Cardiac septum (tissue), 1 donor: ENCODE measurements at places on chromosomes 2 and 18.

DNA sequence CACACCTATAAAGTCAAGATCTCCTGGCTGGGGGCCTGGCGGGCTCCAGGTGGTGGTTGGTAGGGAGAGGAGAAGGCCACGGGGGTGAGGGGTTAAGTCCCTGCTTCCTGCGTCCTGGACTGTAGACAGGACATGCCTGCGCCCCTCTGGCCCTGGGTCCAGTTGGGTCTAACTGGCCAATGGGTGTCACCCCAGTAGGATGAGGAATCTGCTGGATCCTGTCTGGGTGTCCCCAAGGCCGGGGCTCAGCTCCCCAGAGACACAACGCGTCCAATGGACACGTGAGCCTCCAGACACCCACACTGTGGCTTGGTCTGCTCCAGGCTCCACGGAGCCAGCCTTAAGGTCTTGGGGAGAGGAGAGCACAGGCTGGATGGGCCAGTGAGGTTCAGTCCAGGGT is 19.6 kb downstream of the AQP12A start:
- no peak for DNase-seq

DNA sequence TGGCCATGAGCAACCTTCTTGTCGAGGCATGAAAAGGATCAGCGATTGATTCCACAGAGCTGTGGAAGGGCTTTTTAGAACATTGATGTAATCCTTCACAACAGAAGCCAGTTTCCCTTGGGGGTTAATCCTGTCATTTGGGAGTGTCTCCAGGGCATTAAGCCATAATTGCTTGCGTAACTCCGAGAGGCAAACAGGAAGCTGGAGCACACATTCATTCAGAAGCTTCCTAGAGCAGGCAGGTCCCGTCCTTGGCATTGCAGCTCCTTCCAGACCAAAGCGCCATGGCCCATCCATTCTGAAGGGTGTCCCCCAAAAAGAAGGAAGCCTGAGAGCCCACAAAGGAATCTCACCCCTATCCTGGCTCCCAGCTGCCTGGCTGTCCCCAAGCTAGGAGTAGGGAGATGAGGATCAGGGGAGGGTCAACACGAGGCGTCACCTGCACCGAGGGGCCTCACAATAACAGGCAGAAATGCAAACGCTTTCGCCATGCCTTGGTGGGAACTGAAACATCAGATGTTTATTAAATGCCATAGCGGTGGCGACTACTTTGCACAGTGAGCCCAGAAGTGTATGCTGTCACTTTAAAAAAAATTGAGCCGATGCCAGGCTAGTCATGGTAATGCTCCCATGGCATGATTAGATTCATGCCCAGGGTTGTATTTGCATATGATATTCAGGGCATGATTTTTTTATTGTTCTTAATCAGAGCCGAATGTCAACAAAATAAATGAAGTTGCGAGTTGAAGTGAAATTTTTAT is 339.4 kb downstream of the BCL11A start:
- DNase-seq: no peak

DNA sequence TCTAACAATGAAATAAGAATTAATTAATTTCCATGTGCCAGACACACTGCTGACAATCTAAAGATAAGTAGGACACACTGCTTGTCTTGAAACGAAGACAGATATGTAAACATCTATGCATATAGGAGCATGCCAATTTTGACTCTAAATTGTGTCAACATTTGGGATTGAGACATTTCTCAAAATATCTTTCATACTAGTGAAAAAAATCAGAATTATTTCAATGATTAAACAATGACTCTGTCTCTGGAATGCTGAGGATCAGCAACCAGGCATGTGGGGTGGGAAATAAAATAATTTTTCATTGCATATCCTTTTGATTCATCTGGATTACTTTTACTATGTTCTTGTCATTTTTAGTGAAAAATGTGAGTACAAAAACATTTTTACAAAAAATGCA is 262.6 kb upstream of the SYT4 start:
- no peak for DNase-seq

GRCh38 chr2:130376433-130377293 is 20.8 kb downstream of the PTPN18 start:
- DNase-seq: no peak

- DNase-seq: no peak
These were observed 55.3 kb downstream of the EPC2 start for GRCh38 chr2:148699830-148700229.

- peak; percentile 90 for DNase-seq
These were observed 87.3 kb upstream of the LCLAT1 start for GRCh38 chr2:30359644-30360167.

DNA sequence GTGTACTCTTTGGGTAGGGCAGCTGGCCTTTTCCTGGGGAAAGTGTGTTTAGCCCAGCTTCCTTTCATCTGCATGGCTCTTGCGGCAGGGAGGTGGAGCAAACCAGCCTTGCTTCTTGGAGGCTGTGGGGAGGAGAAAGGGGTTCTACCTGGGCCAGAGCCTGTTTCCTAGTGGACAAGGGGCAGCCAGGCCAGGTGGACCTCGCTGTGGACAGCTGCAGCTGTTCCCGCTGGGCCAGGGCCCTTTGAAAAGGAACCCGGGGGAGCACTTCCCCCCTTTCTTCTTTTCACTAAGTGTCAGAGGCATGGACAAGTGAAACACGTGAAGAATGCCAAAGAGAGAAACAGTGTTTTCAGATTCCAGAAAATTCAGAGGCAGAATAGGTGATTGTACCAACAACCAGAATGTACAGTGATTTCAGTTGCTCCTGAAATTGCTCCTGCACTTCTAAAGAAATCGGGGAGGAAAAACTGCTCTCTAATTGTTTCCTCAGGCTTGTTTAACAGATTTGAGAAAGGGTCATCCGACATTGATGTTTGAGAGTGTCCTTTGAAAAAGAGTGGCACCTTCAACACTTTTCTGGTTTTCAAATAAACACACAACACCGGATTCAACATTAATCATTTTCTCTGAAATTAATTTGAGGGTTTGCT is 3.9 kb downstream of the GLI2 start:
- no peak for DNase-seq

DNA sequence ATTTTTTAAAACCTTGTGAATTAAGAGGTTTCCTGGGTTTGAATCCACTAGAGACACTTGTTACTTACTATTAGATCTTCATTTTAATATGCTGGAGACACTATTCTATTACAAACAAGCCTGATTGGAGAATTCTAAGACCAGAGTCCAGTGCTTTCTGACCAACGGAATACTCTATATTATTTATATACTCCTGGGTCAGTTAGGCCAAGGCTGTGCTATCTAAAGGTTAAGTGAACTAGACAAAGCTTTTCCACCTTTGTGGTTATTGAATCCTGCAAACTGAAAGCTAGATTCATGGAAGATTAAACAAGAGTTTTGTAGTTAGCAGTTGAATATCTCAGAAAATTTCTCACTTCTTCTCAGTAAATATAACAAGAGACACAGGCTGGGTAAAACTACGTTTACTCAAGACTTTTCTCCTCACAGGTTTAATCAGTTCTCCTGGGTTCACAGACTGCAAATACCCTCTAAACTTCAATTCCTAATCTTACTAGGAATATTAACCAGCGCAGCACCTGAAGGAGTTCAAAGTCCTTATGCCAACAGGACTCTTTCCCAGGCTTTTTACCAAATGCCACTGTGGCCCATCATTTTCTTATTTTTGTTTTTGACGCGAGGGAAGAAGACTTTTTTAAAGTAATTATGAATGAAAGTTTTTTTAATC is 66.4 kb downstream of the COL4A4 start:
- DNase-seq: no peak

GRCh38 chr2:167987558-167987957 is 259.8 kb downstream of the STK39 start:
- no peak for DNase-seq

- no peak for DNase-seq
These were observed 7.3 kb upstream of the ATP5MC3 start for GRCh38 chr2:175188761-175189160.

DNA sequence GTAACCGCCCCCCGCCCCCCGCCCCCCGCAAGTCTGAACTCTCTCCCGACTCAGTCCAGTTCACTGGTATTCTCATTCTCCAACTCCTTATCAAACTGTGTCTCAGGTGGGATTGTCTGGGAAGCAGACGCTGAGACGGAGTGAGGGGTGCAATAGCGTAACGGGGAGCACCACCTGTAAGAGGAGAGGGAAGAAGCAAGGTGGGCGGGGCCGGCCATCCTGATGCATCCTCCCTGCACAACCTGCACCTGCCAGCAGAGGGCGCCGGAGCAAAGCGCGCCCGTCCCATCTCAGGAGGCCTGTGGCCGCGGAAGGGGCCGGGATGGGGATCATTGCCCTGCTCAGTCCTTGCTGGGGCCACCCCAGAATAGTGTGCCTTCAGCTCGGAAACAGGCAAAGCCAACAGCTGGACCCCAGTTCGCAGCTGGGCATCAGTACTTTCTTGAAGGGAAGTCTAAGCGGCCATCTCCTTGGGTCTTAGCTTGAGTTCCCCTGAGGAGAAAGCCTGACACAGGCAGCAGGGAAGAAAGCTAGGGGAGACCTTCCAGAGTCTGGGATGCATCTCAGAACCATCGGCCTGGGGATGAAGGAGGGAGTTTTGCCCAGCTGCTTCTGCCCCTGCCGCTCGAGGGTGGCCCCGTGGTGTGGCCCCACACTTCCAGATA is 208.0 kb downstream of the TFCP2L1 start:
- DNase-seq: peak; percentile 90

GRCh38 chr2:237604960-237605359 is 14.4 kb upstream of the RAB17 start:
- no peak for DNase-seq

GRCh38 chr18:13548106-13548819 is 178.1 kb downstream of the FAM210A start:
- DNase-seq: no peak

DNA sequence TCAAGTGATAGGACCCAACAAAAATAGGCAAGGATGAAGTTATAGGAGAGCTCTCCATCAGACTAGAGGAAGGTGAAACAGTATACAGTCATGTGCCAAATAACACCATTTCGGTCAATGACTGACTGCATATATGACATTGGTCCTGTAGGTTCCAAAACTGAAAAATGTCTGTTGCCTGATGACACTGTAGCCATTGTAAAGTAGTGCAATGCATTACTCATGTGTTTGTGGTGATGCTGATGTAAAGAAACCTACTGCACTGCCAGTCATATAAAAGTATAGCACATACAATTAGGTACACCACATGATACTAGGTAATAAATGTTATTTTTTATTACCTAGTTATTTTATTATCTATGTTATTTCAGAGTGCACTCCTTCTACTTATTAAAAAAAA is 147.9 kb downstream of the GREB1L start:
- no peak for DNase-seq

- DNase-seq: no peak
These were observed 59.6 kb downstream of the SPIRE1 start for GRCh38 chr18:12598181-12598930.

GRCh38 chr2:37324536-37324785 is 172 bp downstream of the PRKD3 start:
- peak; percentile 91 for DNase-seq
